CMK (cell line): ENCODE measurements at places on chromosomes 6 and 20.

DNA sequence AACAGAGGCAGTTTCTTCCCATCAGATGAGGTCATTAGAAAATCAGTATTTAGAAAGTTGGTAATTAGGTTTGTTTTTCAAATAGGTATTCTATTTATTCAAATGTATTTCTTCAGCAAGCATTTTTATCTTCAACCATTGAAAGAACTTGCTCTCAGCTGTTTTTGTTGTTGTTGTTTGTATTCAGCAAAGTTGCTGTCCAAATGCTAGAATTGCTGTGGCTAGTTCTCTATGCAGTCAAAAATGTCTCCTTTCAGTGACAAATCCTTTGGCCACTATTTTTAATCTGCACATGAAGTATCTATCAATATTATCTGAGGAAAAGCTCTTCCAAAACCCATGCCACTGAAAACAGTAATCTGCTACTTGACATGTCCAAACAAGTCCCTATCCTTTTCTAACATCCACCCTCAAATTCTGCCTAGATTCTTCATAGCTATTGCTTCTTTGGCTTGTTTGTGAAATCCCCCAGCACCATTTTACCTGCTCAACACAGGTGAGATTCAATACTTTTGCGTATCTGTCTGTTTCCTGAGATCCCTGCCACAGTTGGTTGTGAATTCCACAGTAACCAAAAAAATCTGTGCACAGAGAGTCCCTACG is 1005.4 kb downstream of the GRIK2 start:
- no peak for DNase-seq

GRCh38 chr6:83294676-83295075 is 101.5 kb downstream of the RWDD2A start:
- DNase-seq, result no peak

DNA sequence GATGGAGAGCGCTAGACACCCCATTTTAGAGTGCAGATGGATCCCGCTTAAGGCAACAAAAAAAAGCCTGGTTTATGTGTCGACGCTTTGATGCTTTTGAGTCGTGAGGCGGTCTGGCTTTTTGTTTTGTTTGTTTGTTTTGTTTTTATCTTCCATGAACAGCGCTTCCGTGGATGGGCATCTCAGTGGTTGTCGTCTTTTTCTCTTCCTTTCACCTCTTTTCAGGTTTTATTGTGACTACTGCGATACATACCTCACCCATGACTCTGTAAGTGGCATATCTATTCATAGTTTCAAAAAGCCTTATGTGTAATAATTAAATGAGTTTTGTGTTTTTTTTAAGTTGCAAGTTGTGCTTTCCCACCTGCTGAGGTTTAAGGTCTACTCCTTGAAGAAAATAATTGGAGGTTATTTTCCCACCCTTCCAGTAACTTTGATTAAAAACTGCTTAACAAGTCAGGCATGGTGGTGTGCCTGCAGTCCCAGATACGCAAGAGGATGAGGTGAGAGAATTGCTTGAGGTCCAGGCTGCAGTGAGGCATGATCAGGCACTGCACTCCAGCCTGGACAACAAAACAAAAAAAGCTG is 476 bp downstream of the SNRPC start:
- no peak for DNase-seq

- DNase-seq, result no peak
Measured at GRCh38 chr6:130969166-130969565, 93.9 kb downstream of the EPB41L2 start.

GRCh38 chr6:139066080-139066479 is 37.5 kb downstream of the ABRACL start:
- no peak for DNase-seq

DNA sequence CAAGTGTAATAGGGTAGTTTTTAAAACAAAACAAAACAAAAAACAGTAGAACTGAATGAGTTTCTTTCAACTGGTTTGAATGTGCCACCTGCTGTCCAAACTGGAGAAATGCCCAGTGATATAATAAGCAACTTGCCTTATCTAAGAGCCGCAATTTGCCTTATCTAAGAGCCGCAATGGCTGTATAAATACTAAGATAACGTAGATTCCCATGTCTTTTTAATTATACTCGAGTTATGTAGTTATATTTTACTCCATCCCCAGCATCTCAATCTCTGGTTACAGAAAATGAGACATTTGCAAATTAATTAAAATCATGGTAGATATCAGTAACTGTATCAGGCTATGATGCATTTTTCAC is 67.2 kb downstream of the RPP40 start:
- DNase-seq, result peak; percentile 64

DNA sequence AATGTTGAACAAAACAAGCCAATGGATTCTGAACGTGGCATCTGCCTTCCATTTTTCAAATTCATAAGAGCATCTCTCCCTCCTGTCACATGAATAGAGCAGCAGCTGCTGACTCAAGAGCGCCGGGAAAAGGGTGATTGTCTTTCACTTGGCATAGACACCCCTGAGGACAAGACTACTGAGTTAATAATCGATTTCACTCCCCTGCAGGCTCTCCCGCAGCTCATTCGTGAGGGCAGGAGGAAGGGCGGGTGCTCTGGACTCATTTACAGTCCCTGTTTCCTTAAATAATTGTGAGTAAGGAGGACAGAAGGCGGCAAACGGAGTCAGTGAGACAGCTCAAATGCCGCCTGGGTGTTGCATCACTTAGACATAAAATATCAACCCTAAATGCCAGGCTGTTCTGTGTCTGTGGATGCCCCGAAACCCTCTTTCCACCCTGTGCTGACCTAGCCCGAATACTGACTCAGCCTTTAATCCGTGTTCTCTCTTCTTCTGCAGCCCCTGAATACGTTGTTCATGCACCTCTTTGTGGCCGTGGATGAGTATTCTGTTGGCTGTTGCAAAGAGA is 21.6 kb downstream of the CFAP61 start:
- no peak for DNase-seq

- DNase-seq, result no peak
Measured at GRCh38 chr20:20821484-20822260, 109.2 kb upstream of the RALGAPA2 start.

DNA sequence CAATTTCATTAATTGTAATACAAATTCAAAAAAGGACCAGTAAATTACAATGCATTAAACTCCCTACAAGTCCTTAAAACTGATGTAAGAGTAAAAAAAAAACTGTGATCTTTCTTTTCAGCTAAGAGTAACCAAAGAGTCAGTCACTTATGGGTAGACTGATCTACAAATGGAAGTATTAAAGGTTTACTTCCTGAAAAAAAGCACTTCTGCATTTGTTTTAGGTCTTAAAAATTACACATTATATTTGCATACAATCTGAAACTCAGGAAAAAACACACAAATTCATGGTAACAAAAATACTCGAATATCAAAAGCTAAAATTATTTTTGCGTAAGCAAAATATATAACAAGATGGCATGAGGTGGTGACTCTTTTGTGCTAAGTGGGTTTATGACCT is 23.5 kb downstream of the USP49 start:
- no peak for DNase-seq

GRCh38 chr6:136282906-136283305 is 6.7 kb downstream of the BCLAF1 start:
- DNase-seq, result no peak

GRCh38 chr6:135163440-135163738 is 17.7 kb upstream of the MYB start:
- no peak for DNase-seq

- DNase-seq, result no peak
Measured at GRCh38 chr20:4507288-4507719, 214.4 kb upstream of the PRND start.

DNA sequence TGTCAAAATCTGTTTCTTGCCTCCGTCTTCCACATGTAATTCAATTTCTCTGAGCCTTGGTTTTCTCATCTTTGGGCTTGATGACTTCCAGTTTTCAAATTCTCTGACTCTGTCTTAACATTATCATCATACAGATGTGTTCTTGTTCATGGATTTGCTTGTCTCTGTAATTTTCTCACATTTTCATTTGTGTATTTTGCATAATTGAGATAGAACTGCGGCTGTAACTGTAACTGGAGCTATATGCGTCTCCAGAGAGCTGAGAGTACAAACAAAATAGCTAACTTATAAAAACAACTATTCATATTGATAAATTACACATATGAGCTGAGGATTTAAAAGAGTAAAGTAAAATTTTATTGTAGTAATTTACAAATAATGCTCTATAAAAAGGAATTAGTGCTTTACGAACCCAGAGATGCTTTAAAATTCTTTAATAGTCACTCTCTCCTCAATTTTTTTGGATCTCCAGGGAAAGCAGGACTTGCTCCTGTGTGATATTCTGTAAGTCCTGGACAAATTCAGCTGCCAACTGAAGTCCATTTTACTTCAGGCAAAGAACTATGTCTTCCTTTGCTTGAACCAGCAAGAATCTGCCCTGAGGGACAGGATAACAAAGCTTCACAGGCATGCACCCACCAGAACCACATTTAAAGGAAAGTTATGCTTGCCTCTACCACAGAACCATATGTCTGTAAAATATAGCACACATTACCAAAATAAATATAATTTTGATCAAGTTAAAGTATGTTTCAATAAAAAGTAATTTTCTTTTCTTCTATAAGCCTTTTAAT is 288.3 kb downstream of the KHDC1L start:
- no peak for DNase-seq

DNA sequence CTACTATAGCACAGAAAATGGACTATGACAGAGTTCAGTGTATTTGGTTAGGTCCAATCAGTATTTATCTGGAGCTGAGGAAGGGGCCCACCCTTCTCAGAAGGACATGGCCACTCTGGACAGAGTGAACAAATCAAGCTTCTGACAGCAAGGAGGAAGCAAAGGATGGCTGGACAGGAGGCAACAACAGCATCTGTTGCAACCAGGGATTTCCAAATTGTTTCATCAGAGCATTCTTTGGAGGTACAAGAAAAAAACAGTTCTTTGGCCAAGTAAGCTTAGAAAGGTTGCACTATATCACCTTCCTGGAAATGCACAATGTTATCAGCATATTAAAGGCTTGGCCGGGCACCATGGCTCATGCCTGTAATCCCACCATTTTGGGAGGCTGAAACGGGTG is 118.7 kb upstream of the SLC22A16 start:
- no peak for DNase-seq

DNA sequence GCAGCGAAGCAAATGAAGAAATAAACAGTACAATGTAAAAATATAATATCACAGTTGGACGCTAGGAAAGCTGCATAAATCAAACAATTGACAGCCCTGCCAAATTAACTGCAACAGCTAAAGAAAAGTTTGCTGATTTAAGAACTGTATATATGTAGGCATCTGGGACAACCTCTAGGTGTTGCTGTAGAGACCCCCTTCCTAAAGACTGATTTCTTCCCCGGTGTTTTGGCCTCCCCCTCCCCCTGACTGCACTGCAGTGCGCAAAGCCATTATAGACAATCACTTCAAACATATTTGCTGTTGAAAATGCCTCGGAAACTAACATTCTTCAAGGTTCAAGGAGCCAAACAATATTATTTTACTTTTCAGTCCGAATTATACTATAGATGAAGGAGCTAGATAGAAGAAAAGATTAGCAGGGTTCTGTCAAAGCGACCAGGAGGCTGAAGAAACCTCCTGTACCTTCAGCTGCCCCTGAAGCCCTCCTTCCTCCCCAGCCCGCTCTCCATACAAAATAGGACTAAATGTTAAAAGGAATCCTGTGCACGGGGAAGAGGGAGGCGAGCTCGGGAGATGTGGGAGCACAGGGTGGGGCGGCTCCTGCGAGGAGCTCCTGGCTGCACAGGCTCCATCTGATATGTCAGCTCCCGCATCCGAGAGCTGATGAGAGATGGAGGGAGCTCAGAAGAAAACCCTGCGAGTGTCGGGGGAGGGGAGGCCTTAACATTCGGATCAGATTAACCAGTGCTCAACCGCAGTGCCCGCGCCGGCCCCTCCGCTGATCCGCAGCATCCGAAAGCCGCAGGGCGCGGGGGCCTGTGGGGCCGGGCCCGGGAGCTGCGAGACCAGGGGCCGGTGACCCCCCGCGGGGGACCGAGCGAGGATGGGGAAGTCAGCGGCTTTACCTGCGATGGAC is 822 bp downstream of the ELOVL4 start:
- no peak for DNase-seq

DNA sequence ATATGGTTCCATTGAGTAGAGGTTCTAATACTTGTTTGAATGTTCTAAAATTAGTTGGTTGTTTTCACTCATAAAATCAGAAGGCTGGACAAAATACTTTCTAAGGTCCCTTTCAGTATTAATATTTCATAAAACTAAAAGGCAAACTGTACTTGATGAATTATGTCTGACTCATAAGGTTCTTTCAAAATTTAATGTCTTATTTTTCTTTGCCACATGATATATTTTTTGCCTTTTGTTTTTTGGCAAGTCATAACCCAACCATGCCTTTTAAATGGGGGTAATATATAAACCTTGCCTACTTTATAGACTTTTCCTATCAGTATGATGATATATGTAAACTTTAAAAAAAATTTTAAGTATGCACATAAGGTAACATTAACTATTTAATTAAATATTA is 244.7 kb downstream of the PTPRK start:
- DNase-seq, result no peak

DNA sequence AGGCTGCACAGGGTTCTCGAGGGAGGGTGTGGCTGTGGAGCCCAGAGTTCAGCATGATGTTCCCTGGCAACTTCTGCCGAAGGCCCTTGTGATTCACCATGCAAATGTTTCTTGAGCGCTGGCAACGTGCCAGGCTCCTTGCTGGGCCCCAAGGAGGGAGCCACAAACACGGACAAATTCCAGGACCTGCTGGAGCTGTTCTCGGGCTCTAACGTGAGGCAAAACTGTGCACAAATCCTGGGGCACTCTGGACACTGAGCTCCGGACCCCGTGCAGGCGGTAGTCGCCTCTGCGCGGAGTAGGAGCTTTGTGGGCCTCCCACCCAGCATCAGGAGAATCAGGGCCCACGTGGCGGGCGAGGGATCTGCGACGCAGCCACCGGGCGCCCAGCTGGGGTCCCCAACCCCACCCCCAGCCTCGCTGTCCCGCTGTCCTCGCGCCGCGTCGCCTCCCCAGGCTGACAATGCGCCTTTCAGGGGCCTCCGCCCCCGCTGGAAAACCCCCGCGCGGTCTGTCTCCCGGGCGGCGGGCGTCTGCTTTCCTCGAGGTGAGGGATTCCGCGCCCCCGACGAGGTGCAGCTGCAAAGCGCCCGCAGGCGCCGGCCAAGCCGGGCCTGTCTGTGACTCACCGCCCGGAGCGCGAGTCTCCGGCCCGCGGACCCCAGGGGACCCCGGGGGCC is 31.7 kb upstream of the SCUBE3 start:
- no peak for DNase-seq
